Dermis microvascular lymphatic vessel endothelial cell (primary cell): ENCODE measurements at places on chromosomes 2 and 18.

- no peak for DNase-seq
These were observed 49.0 kb upstream of the TMEM18 start for GRCh38 chr2:726169-726568.

DNA sequence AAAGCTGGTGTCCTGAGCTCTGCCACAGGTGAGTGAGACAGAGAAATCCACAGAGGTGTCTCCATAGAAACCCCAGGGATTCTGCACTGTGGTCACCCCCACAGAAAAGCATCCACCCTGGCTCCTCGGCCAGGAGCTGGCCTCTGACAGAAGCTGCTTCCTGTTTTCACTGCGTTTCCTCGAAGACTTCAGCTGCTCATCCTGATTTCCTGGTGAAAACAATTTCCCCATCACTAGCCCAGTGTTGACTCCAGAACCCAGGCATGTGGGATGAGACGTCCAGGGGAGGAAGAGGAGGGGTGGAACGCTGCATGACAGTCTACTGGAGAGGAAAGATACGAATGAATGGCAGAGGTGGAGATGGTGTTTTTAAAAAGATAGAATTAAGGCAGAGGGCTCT lies 60.3 kb upstream of the GPR45 start:
- DNase-seq, result no peak

DNA sequence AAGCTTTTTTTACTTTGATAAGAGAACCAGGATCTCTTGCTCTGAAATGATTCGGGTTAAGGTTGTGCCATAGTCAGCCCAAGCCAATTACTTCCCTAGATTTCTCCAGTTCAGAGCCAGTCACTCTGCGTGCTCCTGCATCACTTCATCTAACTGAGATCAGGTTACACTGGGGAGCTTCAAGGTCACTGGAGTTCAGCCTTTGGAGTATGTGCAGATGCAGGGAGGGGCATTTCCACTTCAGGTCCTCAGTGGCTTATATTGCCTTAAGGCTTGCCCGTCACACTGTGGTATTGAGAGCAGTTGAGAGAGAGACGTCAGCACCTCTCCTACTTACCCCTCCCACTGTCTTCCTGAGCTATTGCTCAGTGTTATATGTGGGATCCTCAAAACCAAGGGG lies 317.8 kb downstream of the EPHA4 start:
- no peak for DNase-seq

DNA sequence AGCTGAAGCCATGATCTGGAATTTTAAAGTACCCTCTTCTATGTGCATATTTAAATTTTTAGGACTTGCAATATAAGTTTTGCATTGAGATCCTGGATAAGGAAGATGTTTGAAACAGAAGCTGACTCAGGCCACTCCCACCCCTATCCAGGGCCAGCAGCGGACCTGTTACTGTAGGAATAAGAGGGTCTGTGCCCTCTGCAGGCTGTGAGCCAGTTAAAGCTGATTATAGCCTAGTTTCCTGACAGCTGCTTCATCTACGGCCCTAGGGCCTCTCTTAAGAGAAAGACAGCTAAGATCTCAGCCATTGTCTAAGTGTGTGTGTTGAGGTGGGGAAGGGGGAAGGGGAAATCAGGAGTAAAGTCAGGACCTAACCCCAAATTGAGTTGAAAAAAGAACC lies 234.0 kb downstream of the HAUS1 start:
- DNase-seq, result no peak

DNA sequence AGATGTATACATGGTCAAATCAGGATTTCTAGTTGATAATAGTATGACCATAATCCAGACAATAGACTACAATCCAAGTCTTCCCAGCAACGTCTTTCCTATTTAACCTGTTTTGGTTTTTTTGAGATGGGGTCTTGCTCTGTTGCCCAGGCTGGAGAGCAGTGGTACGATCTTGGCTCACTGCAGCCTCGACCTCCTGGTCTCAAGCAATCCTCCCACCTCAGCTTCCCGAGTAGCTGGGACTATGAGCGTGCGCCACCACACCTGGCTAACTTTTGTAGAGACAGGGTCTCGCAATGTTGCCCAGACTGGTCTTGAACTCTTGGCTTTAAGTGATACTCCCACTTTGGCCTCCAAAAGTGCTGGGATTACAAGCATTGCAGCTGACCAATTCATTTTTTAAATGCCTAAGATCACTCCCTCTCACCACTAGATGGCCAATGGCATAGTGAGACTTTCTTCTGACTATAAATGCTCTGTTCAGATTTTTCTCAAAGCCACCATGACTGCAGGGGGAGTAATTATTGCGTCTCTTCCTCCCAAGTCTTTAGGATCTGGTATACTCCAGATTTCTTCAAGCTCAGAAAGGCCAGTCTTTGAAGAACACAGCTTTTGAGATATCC lies 47.6 kb downstream of the HNRNPLL start:
- DNase-seq, result peak; percentile 14

DNA sequence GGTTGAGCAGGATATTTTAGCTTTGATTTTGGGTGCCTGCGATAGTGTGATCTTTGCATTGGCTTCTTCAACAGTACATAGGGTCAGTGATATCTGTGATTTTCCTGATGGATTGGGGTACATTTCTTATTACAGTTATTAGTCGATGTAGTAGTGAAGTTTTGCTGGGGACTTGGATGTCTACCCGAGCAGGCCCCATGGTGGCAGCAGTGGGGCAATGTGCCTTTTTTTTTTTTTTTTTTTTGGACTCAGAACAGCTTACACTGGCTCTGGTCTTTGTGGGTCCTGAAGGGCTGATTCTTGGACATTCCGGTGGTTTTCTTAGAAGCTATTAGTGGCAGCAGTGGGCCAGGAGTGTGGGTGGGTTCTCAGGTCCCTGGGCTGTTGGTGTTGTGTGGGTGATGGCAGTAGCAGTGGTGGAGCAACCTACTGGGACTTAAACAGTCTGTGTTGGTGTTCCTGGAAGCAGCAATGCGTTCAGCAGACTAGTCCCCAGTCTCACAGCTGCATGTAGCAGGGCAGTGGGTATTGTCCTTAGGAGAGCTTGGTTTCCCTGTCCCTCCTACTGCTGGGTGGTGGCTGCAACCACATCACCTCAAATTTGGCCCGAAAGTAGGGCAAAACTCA lies 53.7 kb upstream of the SLC4A10 start:
- no peak for DNase-seq
